ENCODE measurements at places on chromosomes 6 and 20.

DNA sequence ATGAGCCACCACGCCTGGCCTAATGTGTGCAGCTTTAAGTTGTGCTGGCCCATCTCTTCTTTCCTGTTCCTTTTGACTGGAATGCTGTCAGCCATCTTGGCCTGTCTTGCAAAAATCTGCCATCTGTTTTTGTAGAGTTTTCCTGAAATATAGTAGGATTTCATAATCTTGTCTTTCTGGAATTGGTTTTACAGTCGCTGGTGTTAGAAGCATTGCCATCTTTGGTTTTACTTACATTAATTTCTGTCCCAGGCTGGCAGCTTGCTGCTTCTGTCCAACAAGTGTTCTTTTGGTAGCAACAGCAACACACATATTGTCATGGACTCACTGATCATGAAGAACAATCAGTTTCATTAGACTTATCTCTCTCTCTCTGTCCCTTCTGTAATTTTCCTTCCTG, 29.1 kb upstream of the TULP1 start:
- no peak for DNase-seq

- DNase-seq: no peak
Observed at GRCh38 chr6:167236239-167236571, 54.9 kb upstream of the UNC93A start.

- DNase-seq: no peak
Observed at GRCh38 chr20:34180460-34181120, 60.6 kb upstream of the ASIP start.

GRCh38 chr6:52576392-52577021, 353 bp downstream of the TRAM2 start:
- peak; percentile 90 for DNase-seq

DNA sequence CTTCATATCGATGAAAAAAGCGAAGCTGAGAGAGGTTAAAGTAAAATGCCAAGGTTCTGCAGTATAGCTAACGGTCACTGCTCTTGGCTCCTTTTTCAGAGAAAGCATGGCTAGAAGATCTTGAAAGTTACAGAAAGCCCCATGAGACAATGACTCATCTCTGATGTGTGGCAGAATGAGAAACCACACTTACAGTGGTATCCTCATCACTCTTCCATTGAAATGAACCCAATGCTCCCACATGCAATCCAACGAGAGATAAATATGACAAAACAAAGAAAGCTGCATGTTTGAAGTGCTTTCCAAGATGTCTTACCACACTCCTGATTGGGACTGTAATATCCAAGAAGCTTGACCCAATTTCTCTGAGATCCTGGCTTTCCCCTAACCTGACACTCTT, 694.9 kb downstream of the PRKN start:
- DNase-seq: no peak

GRCh38 chr6:1958257-1958656, 287.1 kb downstream of the GMDS start:
- DNase-seq: no peak

DNA sequence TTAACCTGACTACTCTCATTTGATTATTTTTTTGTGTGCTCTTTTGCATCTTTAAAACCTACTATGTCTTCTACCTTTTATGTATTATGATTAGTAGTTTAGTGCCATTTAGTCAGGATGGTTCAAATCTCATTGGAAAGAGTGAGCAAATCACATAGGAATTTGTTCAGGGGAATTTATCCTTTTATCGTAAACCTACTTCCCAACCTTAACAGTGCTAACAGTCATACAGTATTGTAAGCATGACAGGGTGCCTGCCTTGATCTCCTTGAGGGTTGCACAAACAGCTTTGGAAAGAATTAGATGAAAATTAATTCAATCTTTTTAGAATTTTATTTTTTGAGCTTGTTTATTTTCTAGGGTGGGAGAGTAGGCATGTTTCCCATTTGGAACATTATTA, 18.3 kb downstream of the RNF8 start:
- DNase-seq: no peak

DNA sequence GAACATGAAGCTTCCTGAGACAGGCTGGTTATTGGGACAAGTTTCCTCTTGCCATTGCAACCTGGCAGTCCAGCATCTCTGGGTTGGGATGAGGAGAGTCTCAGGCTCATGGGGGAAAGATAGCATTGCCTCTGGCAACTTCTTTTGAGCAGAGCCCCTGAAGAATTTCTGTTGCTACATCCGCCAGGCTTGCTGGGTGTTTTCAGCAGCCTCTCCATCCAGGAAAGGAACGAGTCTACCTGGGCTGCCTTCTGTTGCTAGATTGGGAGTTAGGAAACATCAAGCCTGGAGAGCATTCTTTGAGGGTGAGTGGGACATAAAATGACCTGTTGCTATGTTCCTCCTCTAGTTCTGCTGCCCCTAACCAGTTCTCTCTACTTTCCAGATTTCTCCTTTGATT, 313.5 kb downstream of the RFPL4B start:
- no peak for DNase-seq

- DNase-seq: peak; percentile 52
Observed at GRCh38 chr6:112029045-112029822, 24.7 kb upstream of the CCN6 start.

GRCh38 chr20:36183155-36183944, 28.8 kb downstream of the EPB41L1 start:
- no peak for DNase-seq

GRCh38 chr6:151313066-151313491, 73.3 kb downstream of the AKAP12 start:
- DNase-seq: no peak

GRCh38 chr20:17823409-17824144, 123.8 kb downstream of the BANF2 start:
- DNase-seq: no peak

- peak; percentile 31 for DNase-seq
Observed at GRCh38 chr20:12012241-12013222, 94.8 kb downstream of the BTBD3 start.

DNA sequence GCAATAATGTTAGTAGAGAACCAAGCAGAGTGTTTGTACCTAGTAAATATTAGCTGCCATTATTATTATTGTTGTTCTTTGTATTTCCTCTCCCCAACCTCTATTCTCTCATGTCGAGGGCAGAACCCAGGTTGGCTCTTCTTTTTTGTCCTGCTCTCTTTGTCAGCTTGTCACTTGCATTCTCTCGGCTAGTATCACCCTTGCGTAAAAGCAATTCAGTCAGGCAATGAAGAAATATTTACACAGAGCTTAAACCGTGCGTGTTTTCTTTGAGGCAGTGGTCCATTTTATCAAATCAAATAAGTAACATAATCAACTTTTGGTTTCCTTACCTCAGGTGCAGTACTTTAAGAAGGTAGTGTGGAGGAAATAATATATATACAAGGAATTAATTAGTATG, 83.9 kb downstream of the TULP4 start:
- no peak for DNase-seq

DNA sequence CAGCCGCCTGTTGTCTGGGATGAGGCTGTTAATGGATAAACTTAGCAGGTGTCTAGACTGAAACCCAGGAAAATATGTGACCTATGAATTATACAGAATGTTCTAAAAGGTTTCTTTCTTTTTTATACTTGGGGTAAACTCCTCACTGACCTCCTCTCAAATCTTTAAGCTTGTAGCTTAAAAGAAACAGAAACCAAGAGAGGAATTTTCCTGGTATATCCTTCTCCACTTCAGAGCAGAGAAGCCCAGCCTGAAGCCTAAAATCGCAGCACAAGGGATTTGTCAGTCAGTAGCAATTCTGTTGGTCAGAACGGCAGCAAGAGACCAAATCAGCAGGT, 99.4 kb upstream of the RIPOR2 start:
- no peak for DNase-seq

DNA sequence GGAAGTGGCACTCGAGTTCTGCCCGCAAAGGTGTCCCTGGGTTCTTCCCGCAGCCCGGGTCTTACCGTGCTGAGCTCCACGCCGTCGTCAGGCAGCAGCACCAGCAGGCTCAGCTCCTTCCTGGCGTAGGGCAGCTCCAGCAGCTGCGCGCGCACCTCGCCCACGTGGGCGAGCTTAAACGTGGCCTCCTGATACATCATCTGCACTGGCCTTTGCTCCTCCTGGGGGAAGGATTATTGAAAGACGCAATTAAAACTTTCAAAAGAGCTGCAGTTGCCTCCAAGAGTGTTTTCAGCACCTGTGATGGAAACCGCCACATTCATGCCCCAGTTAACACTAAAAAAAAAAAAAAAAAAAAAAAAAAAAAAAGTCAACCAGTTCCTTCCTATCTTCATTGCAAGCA, 11.3 kb downstream of the SERPINB9 start:
- DNase-seq: no peak

DNA sequence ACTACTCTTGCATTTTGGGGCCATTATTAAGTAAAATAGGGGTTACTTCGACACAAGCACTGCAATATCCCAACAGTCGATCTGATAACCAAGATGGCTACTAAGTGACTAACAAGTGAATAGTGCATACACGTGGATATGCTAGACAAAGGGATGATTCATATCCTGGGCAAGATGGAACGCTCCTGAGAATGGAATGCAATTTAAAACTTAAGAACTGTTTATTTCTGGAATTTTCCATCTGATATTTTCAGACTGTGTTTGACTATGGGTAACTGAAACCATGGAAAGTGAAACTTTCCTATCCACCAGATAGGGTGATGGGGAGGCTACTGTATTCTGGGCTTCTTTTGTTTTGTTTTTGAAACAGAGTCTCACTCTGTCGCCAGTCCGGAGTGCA, 66.5 kb downstream of the ILRUN start:
- peak; percentile 77 for DNase-seq

GRCh38 chr20:25464501-25465242, 57.2 kb downstream of the GINS1 start:
- no peak for DNase-seq

DNA sequence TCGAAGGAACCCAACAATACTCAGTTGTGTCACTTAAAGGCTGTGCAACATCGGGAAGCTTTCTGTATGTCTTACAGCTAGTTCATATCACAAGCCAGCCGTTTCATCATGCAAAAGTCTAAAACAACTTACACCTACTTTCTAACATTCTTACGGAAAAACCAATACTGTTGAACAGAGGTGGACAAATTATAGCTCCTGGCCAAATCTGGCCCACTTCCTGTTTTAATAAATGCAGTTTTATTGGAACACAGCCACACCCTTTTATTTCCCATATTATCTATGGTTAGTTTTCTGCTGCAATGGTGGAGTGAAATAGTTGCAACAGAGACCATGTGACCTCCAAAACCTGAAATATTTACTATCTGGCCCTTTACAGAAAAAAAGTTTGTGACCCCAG, 46.6 kb downstream of the MYB start:
- DNase-seq: no peak

- DNase-seq: no peak
Observed at GRCh38 chr6:109453156-109453555, 2.4 kb downstream of the MICAL1 start.

DNA sequence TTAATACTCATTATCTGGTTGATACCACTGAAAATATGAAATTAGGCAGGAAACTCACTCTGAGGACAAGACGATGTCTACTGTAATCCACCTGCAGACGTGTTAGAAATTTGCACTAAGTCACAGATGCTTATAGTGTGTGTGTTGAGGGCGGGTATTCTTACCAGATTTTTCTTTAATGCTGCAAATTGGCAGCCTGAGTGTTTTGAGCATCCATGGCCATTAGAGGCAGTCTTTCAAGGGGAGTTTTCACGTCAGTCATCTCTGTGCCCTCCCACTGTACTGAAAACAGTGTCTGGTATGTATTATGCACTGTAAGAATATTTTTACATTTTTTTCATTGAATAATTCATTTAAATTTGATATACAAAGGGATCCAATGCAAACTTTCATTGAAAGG, 266.5 kb upstream of the QKI start:
- no peak for DNase-seq

- no peak for DNase-seq
Observed at GRCh38 chr6:153957394-153957793, 81.6 kb upstream of the OPRM1 start.

DNA sequence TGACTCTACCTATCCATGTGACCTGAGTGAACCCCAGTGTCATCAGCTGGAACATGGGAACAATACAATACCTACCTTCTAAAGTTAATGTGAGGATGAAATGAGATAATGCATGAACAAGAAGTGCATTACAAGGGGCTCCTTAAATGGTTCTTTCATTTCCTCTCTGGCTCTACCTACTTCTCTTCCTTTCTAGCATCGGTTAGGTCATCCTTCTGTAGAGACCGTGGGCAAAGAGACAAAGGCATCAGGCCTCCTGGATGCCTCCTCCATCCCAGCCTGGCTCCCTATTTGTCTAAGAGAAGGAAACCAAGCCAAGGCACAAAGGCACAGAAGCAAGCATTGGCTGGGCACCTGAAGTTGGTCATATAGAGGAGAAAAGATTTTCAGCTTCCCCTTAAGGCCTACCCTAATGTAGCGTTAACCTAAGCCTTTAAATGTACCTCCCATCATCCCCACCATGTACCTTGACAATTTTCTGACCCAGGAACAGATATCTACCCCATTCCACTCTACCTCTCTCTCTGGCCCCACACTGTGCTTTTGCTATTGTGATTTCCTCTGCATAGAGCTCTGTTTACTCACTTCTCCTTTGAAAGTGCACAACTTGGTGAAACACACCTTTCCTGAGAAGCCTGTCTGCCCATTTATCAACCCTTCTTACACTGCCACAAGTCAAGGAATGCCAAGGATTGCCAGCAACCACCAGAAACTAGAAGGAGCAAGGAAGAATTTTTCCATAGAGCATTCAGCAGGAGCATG, 86.6 kb downstream of the GCLC start:
- no peak for DNase-seq

GRCh38 chr6:489001-489400, 97.4 kb downstream of the IRF4 start:
- no peak for DNase-seq

- DNase-seq: no peak
Observed at GRCh38 chr6:2471472-2471871, 226.1 kb upstream of the GMDS start.

DNA sequence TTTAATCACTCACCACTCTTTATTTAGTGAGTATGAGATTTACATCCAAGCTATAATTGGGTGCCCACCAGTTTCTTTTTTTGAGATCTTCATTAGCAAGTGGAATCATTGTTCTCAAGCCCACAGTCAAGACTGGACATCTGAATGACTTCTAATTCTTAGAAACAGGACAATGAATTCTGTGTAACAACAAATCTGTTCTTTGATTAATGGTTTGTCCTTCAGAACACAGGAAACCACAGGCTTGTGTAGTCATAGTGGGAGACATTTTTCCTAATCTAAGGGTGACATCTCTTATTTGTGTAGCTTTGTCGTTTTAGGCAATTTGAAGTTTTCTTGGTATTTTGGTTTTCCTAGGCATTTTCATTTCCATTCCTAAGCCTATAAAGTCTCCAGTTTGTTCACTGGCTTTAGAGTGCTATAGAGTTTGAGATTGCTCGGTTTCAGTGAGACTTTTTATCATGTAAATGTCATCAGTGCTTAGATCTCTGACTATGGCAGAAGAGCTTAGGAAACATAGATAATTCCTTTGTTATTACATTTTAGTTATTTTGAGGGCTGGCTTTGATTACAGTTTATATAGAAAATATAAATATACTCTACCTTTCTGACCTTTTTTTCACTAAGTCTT, 903.9 kb upstream of the MAP3K7 start:
- no peak for DNase-seq

GRCh38 chr6:89009624-89010059, 46.2 kb upstream of the RNGTT start:
- DNase-seq: no peak
